ENCODE measurements at places on chromosomes 6 and 20.

DNA sequence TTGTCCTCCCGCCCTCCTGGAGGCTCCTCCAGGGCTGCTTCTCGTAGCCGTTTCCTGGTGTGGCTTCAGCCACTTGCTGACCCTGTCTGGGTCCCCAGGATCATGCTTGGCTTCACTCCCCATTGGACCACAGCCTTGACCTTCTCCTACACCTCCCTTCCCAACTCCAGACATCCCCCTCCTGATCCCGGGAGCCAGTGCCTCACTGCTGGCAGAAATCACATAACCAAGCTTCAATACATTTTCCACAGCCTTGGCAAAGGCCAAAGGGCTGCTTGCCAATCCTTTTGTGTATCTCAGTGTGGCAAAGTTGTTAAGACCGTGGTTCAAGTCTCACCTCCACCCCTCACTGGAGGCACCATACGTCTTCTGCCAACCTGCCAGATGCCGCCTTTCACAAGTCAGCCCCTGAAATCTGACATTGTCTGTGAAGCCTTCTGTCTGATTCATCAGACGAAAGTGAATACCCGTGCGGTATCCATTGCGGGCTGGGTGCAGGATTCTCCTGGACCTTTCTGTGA, 60.1 kb downstream of the PHACTR3 start:
- DNase-seq: no peak

- peak; percentile 64 for DNase-seq
Measured at GRCh38 chr20:50267041-50267865, 76.6 kb downstream of the CEBPB start.

GRCh38 chr20:37396416-37397075, 50.6 kb downstream of the SRC start:
- peak; percentile 40 for DNase-seq

DNA sequence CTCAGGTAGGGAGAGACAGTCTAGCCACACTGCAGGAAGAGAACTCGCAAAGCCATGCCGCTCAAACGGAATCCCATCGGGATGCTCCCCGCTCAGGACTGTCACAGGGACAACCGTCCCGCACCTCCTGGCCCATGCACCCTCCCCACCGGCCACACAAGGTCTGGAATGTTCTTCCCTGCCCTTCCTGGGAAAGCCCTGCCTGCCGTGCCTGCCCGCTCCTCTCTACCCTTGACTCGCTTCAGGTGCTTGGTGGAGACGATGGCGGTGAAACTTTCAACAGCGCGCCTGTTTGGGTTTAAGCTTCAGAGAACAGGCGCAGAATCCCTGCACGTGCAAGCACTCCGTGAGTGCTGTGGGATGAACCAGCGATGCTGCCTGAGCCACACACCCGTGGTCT, 20.6 kb downstream of the TAF4 start:
- no peak for DNase-seq

- no peak for DNase-seq
Measured at GRCh38 chr6:111628142-111628850, 22.6 kb upstream of the TRAF3IP2 start.

GRCh38 chr6:53236241-53236640, 87.6 kb upstream of the GCM1 start:
- DNase-seq: no peak

DNA sequence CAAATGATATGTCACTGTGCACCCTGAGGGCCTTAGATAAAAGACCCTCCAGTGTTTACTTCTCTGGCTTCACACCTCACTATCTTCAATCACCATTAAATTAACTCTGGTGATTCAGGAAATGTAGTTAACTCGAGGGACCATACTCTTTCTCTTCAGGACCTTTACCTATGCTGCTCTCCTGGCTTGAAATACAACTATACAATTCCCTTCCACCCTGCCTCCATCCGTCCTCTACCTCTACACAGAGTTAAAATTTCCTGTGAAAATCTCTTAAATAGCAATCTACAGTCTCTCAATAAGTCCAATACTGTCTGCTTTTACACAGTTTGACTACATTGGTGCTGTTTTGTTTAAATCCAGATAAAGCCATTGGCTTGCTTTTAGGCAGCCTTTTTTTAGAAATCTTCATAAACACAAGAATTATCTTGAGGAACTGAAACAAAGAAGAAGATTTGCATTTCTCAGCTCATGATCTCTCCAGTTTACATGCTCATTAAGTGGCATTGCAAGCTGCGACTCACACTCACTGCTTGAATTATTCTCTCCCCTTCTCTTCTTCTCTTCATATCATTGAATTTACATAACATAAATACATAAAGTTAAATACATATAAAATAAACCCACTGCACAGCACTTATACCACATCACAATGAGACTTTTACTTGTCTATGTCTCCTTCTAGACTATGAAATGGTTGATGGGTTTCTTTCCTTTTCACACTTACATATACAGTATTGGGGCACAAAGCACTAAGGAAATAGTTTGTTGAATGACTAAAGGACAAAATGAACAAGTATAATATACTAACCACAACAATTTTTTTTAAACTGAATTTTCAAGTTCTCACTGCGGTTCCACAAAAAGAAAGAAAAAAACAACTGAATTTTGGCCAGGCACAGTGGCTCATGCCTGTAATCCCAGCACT, 239.0 kb upstream of the KCNQ5 start:
- DNase-seq: no peak

- DNase-seq: no peak
Measured at GRCh38 chr6:84539122-84539856, 225.1 kb downstream of the TBX18 start.

- no peak for DNase-seq
Measured at GRCh38 chr6:1911474-1911873, 301.8 kb downstream of the FOXC1 start.

GRCh38 chr6:160355001-160355400, 6.8 kb downstream of the SLC22A3 start:
- no peak for DNase-seq

DNA sequence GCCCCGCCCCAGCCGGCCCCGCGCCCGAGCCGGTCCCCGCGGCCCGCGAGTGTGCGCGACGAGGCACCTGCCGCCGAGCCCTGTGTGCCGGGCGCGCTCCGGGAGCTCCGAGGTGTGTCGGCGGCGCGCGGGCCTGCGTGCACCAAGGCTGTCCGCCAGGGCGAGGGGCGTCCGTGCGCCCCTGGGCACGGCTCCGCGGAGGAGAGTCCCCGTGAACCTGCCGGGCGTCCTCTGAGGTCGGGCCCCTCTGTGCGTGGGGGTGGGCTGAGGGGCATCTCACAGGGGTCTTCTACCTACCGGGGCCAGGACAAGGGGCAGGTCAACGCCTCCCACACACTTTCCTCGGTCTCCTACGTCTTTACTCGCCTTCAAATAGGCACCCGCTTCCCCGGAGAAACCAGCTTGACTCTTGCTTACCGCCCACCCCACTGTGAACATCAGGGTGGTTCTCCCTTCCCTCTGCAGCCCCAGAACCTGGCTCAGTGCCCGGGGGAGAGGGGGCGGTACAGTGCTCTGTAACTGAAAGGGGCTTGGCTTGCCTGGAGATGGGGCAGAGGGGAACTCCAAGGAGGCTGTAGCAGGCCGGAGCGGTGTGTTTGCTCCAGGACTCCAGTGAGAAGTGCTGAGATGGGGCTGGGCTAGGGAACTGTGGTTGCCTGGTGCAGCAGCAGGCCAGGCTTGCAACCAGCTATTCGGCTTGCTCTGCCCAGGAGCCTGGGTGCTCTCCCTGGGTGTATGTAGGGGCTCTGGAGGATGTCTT, at the start of gene SAMD10:
SAMD10 (minus strand) TSS at position 86 of the 760 bp plus-strand sequence. CDS start 175 bp downstream, outside the sequence.
- DNase-seq: peak; percentile 50

DNA sequence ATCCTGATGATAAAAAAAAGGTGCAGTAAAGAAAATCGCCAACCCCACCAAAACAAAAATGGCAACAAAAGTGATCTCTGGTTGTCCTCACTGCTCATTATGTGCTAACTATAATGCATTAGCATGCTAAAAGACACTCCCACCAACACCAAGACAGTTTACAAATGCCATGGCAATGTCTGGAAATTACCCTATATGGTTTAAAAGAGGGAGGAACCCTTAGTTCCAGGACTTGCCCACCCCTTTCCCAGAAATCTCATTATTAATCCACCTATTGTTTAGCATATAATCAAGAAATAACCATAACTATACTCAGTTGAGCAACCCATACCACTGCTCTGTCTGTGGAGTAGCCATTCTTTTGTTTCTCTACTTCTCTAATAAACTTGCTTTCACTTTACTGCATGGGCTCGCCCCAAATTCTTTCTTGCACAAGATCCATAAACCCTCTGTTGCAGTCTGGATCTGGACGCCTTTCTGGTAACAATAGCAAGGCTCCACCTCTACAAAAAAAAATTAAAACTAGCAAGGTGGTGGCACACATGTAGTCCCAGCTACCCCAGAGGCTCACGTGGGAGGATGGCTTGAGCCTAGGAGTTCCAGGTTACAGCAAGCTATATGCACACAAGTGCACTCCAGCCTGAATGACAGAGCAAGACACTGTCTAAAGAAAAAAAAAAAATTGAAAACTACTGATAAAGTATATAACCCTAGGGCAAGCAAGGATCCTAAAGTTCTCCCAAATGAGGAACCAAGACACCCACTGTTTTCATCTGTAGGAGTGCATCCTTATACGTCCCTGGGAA, 278.8 kb upstream of the JARID2 start:
- DNase-seq: no peak

DNA sequence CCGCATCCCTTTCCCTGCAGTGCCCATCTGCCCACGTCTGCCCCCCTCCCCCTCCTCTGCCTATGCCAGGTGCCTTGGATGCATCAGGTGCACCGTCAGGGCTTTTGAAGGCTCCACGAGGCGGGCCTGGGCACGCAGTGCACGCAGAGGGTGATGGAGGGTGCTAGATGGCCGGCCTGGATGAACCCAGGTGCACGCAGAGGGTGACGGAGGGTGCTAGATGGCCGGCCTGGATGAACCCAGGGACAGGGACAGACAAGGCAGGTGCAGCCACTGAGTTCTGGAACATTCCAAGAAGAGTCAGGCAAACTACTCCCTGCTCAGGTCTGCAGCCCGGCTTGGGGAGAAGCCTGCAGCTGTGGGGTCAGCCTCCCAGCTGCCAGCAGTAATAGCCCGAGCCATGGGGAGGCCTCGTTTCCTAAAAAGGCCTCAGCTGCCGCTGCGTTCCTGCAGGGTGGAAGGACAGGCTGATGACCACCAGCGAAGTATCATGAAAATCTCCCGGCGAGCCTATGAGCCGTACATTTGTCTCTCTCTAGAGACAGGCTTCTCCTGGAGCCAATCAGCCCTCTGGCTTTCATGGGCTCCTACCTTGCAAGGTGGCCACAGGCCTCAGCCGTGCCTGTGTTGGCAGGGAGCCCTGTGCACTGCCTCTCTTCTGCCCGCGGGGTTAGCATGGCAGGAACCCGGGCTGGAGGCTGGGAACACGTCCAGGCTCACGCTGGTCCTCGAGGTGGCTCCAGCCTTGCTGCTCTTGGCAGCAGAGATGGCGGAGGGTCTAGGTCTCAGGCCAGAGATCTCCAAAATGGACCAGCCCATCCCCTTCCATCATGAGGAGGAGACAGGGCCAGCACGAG, 29.6 kb downstream of the NTSR1 start:
- peak; percentile 46 for DNase-seq

GRCh38 chr20:38757145-38757775, 9.0 kb downstream of the ACTR5 start:
- DNase-seq: no peak

DNA sequence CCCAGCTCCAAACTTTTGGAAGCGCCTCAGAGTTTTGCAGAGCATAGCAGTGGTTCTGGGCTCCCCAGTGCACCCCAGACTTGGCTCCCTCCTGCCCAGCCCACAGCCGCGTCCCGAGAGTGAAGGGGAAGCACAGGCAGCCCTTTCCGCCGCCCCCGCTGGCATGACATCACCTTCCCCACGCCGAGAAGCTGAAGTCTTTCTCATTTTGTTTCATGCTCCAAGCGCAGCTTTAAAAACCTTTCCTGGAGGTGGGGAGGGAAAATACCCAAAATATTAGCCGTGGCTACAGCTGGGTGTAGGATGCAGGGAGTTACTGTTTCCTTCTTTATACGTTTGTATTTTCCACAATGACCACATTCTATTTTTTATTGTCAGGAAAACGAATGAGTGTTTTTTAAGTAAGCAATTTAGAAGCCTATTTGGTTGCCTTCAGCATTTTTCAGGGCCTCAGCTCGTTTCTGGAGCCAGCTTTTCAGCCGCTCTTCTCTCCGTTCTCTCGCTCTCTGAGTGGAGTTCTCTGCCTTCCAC, 72.9 kb downstream of the SNX5 start:
- DNase-seq: no peak

- DNase-seq: no peak
Measured at GRCh38 chr6:164469276-164469949, 840.0 kb downstream of the C6orf118 start.

DNA sequence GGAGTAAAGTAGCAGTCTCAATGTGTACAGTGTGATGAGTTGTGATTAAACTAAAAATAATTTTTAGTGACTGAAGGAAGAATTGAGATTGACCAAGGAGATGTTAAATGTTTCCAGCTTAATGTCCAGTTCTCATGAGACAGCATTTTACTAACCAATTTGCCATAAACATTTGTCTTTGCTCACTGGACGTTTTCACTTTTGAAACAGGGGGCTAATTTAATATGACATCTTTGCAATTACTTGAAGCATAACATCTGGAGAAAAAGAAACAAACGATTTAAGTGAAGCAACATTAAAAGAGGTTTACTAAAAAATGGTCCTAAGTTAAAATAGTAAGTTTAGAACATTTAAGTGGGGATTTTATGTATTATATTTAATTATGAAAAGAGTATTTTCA, 443.8 kb downstream of the BCKDHB start:
- DNase-seq: no peak

- DNase-seq: no peak
Measured at GRCh38 chr20:50543326-50543725, 33.1 kb downstream of the PTPN1 start.

- no peak for DNase-seq
Measured at GRCh38 chr20:1949347-1950100, 44.3 kb downstream of the PDYN start.

DNA sequence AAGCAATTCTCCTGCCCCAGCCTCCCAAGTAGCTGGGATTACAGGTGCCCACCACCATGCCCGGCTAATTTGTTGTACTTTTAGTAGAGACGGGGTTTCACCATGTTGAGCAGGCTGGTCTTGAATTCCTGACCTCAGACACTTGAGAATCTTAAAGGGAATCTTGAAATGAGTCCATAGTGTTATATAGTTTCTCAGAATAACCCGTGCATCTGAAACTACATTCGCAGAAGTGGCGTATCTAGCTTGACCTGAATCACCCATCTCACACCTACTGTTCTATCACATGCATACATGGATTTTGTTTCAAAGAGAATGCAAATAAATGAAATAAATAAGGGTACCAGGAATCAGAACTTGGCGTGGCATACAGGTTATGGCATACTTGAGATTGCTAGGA, 65.0 kb downstream of the NCOA7 start:
- DNase-seq: no peak

GRCh38 chr6:26053992-26054780, 33.0 kb upstream of the HFE start:
- DNase-seq: no peak

- no peak for DNase-seq
Measured at GRCh38 chr6:134373282-134373922, 55.5 kb upstream of the SGK1 start.

All from NCI-H1105 treated with DMSO at 0.1 percent for 48 hours (cell line).